ENCODE measurements at places on chromosomes 12 and 14.

DNA sequence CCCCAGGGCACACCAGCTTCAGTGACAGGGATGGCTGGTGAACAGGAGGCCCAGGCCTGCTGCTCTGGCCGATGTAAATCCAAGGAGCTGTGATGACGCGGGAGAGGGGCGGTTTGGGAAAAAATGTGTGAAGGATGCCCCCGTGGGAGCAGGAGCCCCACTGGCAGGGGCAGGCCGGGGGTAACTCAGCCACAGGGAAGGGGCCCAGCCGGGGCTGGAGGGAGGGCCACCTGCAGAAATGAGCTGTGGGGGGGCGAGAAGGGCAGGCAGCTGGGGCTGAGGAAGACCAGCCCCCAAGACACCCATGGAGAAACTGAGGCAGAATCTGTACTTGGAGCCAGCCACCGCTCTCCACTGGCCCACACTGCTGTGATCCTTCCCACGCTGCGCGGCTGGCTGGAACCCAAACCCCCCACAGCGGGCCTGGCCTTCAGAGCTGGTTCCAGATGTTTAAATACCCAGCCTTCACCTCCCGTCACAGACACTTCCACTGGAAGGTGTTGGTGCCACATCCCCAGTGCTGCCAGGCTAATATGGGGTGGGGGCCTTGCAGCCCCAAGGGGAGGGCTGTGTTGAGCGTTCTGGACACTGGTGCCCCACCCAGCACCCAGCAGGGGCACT is 28.5 kb upstream of the ANKRD9 start:
- no peak for DNase-seq

DNA sequence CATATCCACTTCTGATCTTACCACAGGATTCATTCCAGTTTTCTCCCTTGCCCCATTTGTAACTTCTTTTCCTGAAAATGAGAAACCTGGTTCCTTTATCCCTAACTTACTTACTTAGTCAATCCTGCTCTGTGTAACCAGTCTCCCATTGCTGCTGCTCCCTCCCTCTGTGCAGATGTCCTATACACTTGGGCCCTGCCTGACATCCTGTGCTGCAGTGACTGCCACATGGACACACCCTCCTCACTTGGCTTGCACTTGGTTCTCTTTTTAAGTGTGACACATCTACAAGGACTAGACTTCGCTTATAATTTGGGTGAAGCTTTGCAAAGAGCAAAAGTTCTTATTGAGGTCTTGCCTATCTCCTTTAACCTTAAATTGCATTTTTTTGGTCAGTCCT is 51.4 kb downstream of the FGD4 start:
- DNase-seq = no peak

DNA sequence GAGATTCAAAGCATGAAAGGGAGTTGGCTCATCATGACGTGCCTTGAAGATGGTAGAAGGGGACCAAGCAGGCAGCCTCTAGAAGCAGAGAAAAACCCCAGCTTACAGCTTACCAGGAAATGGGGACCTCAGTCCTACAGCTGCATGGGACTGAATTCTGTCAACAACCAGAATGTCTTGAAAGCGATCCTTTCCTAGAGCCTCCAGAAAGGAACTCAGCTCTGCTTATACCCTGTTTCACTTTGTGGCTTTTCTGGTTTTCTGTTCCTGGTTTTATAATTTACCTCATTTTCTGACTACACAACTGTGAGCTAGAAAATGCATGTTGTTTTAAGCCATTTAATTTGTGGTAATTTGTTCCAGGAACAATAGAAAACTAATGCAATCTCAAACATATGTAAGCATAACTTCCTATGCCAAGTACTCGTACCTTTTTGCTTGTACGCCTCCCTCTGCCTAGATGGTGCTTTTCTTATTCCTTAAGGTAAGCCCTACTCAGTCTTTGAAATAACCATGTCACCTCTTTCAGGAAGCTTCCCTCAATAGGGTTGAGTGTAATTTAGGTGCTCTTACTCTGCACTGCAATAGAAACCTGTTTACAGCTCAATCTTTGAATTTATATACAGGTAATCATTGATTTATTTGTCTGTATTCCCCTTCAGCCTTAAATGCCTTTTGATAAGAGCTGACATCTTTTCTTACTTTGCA is 348.8 kb downstream of the TMEM117 start:
- DNase-seq = no peak

DNA sequence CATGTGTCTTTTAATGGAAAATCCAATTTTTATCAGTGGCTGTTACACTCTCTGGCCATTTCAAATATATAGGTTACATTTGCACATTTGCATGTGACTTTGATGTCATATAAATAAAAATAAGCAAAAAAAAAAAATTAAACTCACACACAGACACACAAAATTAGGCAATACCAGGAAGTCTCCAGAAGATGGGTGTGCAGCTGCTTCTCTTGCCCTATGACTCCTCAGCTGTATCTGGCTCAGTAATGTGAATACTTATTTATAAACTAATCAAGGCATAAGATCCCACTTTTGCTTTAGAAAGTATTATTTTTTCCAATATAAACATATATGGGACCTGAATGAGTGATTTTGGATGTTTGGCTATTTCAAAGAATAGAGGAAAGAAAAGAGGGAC is 461.1 kb downstream of the LRIG3 start:
- DNase-seq = no peak

DNA sequence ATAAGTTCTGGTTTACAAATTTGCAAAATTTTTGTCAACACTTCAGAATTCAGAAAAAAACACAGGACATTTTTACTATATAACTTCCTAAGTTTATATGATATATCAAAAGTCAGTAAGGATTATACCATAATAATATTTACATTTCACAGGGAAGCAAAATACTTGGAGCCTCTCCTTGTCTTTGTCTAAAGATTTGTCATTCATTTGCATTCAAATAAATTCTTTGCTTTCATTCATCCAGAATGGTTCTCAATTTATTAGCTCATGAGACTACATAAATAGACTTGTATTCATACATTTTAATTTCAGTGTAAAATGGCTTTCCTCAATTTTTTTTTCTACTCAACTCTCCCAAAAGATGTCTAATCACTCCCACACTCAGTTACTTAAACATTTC is 96.4 kb downstream of the SLC38A6 start:
- DNase-seq = no peak

Measured in stimulated activated CD4-positive, alpha-beta T cell treated with anti-CD3 and anti-CD28 coated beads, Interleukin-1b, Interleukin-23, amount 100 ng/mL, for 4 hours (primary cell).